ENCODE measurements at places on chromosomes 5 and 9. TPM values are rescaled to one million over a fixed set of nuclear protein-coding genes. Genes with fewer than 3 reads are reported as not detected.

- no peak for DNase-seq
These were observed 33.8 kb downstream of the ERP44 start for GRCh38 chr9:100064872-100065581.

DNA sequence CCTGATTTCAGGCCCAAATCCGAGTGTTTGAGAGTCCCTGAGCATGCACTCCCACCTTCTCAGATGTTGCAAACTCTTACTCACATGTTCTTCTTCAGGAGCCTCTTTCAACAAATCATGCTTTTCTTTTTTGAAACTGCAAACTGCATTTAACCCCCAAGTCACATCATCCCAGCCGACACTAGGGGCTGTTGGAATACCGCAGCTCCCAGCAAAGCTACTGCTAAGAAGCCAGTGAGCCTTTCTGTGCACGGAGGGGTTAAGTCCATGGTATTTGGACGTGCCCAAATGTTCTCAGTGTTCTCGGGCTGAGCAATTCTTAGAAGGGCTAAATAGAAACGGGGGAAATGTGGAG, 282.9 kb downstream of the NFIB start:
- DNase-seq = peak; percentile 25

DNA sequence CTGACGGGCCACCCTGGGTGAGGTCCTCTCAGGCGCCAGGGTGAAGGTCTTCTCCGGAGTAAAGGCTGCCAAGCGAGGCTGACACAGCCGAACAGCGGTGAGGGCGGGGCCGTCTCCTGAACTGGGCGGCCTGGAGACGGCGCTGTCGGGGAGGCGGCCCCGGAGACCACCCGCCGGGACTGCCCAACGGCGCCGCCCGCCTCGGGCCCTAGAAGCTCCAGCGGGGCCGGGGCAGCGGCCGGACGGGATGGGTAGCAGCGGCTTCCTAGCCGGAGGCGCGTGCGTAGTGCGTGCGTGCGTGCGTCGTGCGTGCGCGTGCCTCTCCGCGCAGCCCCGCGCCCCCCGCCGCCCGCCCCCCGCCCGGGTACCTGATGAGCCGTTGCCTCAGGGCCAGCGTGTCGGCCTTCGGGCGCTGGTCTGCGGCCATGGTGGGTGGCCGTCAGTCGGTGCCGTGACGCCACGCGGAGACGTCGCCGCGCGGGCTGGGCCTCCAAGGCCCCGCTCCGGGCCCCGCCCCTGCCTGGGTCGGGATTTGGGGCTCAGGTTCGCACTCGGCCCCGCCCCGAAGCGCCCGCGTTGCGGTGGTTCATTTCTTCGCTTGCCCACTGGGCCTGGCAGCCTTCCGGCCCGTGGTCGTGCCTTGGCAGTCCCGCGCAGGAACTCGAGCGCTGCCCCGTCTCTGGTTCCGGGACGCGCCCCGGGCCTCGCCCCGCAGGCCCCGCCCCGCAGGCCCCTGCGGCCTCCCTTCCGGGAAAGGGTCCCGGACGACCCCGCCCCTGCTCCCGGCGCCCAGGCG, at the start of gene PHYKPL:
TSS of gene PHYKPL (minus strand) at position 679 of the 796 bp plus-strand sequence. CDS start at position 427, 252 bp downstream.
- peak; percentile 51 for DNase-seq

- no peak for DNase-seq
These were observed 173.5 kb downstream of the ARHGEF28 start for GRCh38 chr5:73799401-73799972.

DNA sequence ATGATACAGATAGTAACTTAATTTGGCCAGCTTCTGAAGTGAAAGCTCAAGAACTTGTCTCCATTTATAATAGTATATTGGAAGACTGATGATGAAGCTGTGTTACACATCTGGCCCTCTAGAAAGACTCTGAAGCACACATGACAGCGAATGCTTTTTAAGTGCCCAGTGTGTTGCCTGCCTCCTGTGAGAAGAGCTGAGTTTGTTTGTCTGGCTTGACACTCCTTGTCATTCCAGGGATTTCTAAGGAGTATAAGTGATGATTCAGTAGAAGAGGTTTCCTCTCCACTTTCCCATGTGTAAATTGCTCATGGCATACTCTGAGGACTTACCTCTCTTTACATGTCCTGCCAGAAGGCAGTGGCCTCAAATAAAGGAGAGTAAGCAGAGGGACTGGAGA, 30.4 kb upstream of the LRRTM2 start:
- no peak for DNase-seq

- no peak for DNase-seq
These were observed 44.9 kb downstream of the SLC44A1 start for GRCh38 chr9:105289305-105289704.

- DNase-seq = peak; percentile 13
These were observed 47.8 kb downstream of the AHRR start for GRCh38 chr5:369151-369868.

- DNase-seq = no peak
These were observed 24.9 kb downstream of the ARHGEF37 start for GRCh38 chr5:149605998-149606724.

GRCh38 chr5:133420440-133421301, 191.7 kb downstream of the FSTL4 start:
- DNase-seq = peak; percentile 72

- DNase-seq = no peak
These were observed 24.5 kb downstream of the MRPS27 start for GRCh38 chr5:72295539-72295938.

DNA sequence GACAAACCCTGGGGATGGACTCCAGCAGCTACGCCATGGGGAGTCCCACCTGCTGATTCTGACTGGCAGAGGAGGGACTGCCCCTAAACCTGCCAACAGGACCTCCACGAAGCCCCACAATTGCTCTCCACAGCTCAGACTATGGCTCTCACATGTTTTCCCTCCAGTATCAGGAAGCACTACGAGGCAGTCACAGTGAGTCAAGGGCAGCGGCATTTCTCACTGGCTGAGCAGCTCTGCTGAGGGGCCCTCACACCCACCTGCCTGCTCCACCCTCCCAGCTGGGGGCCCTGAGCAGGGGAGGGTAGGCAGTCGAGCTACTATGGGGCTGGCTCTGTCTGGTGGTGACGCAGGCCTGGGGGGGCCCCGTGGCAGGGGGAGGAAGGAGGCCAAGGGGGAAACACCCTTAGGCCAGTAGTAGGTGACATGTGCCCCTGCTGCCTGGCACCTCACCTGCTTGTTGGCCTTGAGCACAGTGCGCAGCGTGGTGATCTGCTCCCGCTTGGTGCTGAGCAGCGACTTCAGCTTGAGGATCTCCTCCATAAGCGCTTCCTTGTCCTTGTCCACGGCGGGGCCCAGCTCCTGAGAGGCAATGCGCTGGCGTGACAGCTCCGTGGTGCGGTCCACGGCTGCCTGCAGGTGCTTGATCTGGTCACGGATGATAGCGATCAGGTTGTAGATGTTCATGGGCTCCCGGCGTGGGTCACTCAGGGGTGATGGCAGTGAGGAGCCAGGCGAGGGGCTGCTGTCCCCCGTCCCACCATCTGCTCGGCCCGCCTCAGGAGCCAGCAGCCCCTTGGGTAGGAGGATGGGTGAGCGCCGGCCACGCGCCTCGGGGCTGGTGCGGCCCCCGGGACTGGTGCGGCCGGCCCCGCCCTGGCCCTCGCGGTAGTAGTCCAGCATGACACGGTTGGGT, 46.3 kb downstream of the BICD2 start:
- DNase-seq = no peak

- peak; percentile 83 for DNase-seq
These were observed 92.5 kb upstream of the DMRT1 start for GRCh38 chr9:748861-749497.

The SHOC1 gene
- total RNA-seq = 1.3 TPM

The VLDLR gene
- 9.6 TPM for total RNA-seq

The LCNL1 gene
- total RNA-seq = not detected

The SPATA31C1 gene
- not detected for total RNA-seq

The PLPPR1 gene
- not detected for total RNA-seq

The HAVCR2 gene
- 6.1 TPM for total RNA-seq

The PCDHGB4 gene
- total RNA-seq = 8.1 TPM

The CCDC152 gene
- total RNA-seq = not detected

The PLPP6 gene
- total RNA-seq = 15.4 TPM

The CENPP gene
- 8.3 TPM for total RNA-seq

The PCDHA1 gene
- total RNA-seq = not detected

The SPINK6 gene
- total RNA-seq = not detected

The NMUR2 gene
- not detected for total RNA-seq

The PDZD2 gene
- 116 TPM for total RNA-seq
